Stimulated activated CD8-positive, alpha-beta memory T cell treated with anti-CD3 and anti-CD28 coated beads, Interleukin-4, amount 100 ng/mL, for 1 hour (primary cell): ENCODE measurements at places on chromosomes 12 and 14.

- no peak for DNase-seq
These were observed 107.0 kb downstream of the VRK1 start for GRCh38 chr14:96904201-96904600.

- DNase-seq, result no peak
These were observed 1.5 kb downstream of the PDZRN4 start for GRCh38 chr12:41189395-41190251.

GRCh38 chr12:124207617-124208016, 87.3 kb upstream of the RFLNA start:
- no peak for DNase-seq

- DNase-seq, result no peak
These were observed 205.0 kb upstream of the CCDC196 start for GRCh38 chr14:66281036-66281776.

DNA sequence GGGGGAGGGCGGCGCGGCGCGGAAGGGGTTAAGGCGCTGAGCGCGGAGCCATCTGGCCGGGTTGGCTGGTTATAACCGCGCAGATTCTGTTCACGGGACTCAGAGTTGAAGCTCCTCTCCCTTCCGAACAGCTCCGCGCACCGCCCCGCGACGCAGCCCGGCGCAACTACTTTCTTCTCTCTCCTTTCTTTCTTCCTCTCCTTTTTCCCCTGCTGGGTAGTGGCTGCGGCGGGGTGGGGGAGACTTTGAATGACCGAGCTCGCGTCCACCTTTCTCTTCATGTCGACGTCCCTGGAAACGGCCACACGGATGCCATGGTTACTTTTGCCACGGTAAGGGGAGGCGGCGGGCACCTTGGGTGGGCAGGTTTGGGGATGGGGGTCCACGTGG, at the start of gene NTF3:
TSS of gene NTF3 (plus strand) at position 98 of the 390 bp plus-strand sequence. CDS start at position 315, 217 bp downstream.
- DNase-seq, result no peak

- no peak for DNase-seq
These were observed 7.4 kb upstream of the CYP46A1 start for GRCh38 chr14:99676657-99677056.

DNA sequence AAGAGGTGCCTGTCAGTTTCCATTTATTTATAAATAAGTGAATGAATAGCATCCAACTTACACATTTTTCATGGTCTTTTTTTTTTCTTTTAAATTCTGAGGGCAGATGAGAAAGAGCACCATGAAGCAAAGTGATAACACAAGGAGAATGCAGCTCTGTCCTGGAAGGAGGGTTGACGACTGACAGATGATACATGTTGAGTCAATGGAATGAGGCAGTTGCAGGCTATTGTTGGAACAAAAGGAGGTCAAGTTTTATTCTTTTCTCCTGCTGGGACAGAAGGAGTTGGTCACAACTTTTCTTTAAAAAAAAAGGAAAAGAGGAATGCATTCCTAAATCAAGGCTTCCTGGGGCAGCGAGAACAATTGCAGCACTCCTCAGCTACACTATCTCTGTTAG, 119.9 kb upstream of the PLEKHG7 start:
- no peak for DNase-seq
